ENCODE measurements at places on chromosomes 4 and X.

DNA sequence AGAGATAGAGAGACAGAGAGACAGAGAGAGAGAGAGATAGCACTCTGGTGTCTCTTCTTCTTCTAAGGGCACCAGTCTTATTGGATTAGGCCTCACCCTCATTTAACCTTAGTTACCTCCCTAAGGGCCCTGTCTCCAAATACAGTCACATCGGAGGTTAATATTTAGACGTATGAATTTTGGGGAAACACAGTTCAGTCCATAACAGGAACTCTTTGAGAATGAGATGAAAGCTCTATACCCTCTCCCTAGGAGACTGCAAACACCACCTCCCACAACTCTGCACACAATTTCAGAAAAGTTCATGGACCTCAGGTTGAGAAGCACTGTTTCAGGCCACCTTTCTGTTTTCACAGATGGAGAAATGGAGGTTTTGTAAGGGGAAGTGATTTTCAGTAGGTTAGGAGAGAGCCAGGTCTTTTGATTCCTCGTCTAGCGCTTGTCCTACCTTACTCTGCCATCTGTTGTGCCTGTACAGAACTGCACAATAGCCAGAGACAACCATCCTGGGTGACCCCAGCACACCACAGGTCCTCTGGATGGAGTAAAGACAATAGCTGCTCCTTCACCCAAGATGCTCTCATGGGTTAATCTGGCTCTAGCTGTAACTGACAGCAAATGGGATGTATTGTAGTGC lies 16.9 kb upstream of the LOC101059915 start:
- no peak for DNase-seq

DNA sequence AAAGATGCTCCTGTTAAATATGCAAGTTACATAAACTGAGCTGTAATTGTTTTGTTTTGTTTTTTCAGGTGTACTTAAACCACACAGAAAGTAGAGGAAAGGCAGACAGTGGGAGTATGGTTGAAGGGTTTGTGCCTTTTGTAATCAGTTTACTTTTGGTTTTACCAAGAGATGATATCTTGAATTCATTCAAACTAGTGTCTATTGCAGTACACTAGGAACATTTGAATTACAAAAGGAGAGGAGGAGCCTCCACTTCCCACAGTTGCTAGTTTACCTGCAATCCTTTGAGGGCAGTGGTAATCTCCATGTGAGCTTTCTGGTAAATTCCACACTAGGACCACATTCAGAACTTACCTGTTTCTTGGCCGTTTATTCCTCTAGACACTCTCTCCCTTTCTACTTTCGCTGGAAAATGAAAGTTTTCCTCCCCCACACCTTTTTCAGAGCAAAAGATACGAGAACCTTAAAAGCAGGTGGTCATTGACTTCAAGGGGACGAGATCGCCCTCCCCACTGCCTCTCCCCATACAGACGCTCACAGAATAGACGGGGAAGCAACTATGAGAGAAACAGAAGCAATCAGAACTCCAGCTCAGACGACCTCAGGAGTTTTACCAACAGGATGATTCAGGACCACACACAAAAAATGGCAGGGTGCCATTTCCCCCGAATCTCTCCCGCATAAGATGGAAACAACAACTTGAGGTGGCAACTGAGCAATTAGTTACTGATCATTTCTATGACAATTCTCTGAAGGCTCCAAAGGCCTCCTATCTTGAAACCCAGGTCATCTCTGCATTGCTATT lies 3.3 kb downstream of the RBM47 start:
- DNase-seq = no peak

DNA sequence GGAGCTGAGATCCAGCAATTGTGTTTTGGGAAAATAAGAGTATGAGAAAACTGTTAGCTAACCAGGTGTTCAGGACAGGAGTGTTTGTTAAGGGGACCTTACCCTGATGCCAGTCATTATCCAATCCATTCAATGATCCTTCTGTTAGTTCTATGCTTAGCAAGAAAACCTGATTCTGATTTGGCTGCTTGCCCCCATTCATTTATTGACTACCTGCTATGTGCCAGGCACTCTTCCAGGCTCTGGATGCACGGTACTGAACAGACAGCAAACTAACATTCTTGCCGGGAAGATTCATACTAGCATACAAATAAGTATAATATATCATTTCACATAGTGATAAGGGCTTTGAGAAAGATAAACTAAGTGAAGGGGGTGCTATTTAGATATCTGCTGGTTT lies 1.0 kb upstream of the MECP2 start:
- no peak for DNase-seq

DNA sequence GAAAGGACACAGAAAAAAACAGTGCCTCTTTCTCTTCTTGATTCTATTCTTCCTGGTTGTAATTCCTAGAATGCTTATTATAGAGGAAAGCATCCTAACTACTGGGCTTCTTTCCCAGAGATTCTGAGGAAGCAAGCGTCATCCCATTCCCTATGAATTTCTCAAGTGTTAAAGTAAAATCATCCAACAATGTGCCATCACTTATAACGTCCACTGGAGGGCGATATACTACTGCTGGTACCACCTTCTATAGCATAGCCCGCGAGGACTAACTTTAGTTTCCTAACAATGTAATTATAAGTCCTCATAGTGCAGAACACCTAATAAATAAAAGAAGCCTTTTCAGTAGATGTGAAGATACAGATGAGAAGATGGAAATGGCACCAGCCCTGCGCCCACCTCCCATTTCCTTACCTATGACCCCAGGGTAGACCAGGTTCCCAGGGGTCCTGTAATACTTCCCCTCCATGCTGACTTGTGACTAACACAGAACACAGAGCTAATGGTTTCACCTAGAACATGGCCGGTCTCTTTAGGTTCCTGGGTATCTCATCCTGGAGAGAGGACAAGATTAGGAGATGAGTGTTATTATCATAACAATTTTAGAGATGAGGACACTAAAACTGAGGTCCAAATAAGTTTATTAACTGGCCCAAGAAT lies 4.2 kb downstream of the CENPVL3 start:
- peak; percentile 0 for DNase-seq

- no peak for DNase-seq
Observed at GRCh38 chr4:38489011-38489861, 174.8 kb upstream of the KLF3 start.

DNA sequence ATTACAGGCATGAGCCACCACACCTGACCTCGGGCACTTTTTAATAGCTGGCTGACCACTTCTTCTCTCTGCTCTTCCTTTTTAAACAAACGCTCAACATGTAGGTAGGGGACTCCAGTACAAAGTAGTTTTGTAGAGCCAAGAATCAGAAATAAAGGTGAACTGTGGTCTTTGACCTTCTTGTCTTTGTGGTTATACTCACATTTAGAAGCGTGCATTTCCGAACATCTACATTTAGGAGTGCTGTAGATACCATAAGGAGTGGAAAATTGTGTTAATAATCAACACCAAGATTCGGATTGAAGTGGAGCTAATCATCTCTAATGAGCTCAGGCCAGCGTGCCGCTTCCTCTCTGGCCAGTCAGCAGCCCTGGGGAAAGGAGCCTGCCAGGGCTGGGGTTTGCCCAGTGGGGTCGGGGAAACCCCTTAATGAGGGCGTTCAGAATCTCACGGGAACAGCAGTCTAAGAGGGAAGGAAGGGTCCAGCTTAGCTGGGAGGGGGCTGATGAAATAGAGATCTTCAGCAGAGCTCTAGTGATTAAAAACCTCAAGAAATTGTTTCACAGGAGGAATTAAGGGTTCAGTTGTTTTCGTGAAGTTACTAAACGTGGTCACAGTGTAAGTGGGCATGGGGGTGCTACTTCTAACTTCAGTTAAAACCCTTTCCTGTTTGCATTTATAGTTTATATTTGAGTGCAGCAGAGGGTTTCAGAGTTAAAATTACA lies 81.2 kb downstream of the GAB1 start:
- DNase-seq = no peak

- no peak for DNase-seq
Observed at GRCh38 chr4:168683595-168683994, 186.7 kb downstream of the PALLD start.

DNA sequence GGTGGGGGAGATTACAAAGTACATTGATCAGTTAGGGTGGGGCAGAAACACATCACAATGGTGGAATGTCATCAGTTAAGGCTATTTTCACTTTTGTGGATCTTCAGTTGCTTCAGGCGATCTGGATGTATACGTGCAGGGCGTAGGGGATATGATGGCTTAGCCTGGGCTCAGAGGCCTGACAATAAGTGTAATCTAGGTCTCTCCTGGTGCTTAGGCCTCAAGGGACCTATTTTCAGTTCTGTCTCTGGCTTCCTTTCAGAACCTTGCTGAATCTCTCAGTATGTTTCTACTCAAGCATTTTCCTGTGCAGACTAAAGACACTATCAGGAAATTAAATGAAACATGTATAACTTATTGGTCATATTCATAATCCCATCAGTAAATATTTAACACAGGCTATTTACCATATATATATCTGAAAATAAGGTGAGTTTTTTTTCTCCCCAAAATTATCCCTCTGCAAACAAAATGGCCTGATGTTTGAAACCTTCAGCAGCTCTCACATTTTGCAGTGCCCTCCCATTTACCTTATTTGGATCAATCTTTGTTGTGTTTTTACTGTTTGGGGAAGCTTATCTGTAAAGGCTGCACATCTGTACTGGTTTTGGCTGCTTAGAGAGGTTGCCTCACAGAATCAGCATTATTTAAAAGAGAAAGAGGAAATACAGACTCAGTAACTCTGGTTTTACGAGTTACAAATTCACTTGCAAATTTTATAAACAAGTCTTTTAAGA lies 2.3 kb upstream of the ZCCHC4 start:
- peak; percentile 29 for DNase-seq

DNA sequence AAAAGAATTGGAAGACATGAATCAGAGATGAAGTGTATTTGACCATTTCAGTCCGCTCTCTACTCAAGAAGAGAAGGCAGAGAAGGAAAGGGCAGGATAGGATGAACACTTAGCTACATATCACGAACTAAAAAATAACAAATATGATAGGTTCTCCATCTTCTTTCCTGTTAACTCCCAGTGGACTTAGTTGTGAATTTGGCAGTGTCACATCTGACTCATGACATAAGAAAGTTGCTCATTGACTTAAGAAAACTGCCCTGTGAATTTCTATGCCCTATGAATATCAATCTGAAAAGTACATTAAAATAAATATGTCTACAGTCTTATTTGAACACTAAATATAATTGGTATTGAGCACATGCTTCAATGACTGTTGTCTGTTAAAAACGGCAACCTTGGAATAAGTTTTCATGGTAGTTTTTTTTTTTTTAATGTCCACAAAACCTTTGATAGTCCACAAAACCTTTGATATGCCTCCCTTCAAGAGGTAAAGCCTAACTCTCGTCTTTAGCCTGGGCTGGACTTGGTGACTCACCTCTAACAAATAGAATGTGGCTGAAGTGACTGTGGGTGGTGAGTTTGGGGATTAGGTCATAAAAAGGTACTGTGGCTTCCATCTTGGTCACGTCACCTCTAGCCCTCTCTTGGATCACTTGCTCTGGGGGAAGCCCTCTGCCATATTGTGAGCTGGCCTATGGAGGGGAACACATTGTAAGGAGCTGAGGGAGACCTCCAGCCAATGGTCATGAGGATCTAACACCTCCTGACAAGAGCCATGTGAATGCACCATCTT lies 184.7 kb upstream of the S100G start:
- no peak for DNase-seq

Data from inflammatory macrophage treated with lipopolysaccharide for 1 hour (primary cell).